ENCODE measurements at places on chromosomes 4 and X.

- DNase-seq, result no peak
These were observed 862.0 kb downstream of the PCDH18 start for GRCh38 chr4:136670265-136670664.

- DNase-seq, result no peak
These were observed 50.7 kb downstream of the MXRA5 start for GRCh38 chrX:3295731-3296130.

DNA sequence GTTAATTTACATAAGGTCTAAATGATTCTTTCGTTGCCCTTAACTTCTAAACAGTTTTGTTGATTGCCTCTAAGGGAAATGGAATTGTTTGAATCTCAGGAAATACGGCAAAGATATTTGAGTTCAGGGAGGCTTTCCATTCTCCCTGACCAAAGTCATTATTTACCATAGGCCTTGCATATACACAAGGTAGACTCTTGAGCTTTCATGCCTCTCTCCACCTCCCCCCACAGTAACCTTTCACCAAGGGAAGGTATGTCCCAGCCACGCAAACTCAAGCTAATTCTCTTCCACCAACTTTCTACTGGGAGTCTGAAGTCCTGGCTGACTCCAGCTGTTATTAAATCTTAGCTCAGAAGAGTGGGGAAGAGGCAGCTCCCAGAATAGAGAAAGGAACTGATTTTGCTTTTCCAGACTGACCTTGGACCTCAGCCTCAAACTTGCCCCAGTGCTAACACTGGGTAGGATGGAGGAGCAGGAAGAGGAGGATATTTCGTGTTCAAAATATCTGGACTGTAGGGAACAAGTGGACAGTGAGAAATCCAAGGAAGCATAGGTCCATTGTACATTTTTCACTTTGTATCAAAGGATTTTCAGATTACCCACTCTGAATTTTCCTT is 1.4 kb downstream of the IGSF1 start:
- DNase-seq, result no peak

DNA sequence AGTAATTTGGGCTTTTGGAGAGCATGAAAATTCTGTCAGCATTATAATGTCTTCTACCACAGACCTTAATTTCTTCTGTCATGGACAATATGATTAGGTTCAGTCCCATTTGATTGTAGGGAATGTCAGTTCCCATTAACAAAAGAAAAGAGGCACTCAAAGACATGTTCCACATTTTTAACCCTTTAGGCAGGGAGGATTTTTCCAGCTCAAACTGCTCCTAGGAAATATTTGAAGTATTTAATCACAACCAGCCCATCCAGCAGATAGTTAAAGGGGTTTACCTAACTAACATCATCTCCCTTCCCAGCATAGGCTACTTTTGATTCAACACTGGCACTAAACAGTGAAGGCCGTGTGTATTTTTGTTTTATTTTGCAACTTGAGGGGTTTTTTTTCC is 256.0 kb downstream of the DHX15 start:
- DNase-seq, result no peak

DNA sequence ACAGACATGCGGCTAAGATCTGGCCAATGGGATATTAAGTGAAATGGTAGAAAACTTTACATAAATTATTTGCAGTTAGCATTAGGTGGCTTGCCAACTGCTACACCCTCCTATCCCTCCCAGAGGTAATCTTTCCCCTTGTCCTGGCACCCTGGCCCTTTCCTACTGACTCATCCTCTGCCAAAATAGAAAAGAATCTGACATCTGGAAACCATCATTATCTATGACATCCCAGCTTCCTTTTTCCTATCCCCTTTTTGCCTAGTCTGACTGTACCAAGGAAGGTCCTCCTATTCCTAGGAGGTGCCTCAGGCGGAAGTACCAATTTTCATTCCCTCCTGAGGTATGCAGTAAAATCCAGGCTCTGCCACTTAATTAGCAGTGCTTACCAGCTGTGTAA is 163.6 kb upstream of the KLF3 start:
- no peak for DNase-seq

DNA sequence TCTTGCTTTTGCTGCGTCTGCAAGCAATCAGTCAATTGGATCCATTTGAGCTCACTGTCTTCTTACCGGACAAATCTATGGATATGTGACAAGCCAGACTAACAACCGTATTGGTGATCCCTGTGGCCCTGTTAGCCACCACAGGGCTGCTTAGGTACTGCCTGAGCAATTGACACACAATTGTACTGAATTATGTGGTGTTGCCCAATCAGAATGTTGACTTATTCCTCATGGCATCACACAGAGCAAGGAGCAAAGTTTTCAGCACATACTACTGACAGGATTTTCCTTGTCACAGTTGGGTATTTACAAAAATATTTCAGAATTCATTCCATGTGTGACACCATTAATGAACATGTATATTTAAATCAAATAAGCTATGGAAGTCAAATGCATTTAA is 41.3 kb upstream of the XAGE1B start:
- DNase-seq, result no peak

GRCh38 chr4:172485007-172485406 is 671.8 kb downstream of the GALNTL6 start:
- no peak for DNase-seq

DNA sequence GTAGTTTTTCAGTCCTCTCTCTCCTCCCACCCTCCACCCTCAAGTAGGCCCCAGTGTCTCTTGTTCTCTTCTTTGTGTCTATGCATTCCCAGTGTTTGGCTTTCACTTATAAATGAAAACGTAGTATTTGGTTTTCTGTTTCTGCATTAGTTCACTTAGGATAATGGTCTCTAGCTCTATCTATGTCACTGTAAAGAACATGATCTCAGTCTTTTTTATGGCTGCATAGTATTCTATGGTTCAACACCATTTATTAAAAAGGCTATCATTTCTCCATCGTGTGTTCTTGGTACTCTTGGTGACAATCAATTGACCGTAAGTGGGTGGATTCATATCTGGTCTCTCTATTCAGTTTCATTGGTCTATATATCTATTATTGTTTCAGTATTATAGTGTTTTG is 18.7 kb upstream of the IL2 start:
- DNase-seq, result no peak

- DNase-seq, result no peak
These were observed 90.3 kb downstream of the ATOH1 start for GRCh38 chr4:93918856-93919255.

DNA sequence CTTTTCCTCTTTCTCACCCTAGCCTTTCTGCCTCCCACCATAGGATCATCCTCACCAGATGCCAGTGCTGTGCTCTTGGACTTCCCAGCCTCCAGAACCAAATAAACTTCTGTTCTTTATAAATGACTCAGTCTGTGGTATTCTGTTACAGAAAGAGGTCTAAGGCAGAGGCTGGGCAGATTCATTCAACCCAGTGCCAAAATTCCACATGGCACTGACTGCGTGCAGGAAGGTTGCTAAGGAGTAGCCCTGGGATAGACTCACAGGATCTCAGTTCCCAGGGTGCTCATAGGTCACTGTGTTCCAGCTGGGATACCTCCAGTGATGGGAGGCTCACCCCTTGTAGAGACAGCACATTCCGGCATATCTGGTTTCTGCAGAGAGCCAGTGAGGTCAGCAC is 22.0 kb downstream of the SORCS2 start:
- DNase-seq, result no peak

- DNase-seq, result no peak
These were observed 7.0 kb downstream of the APLN start for GRCh38 chrX:129647418-129648410.

DNA sequence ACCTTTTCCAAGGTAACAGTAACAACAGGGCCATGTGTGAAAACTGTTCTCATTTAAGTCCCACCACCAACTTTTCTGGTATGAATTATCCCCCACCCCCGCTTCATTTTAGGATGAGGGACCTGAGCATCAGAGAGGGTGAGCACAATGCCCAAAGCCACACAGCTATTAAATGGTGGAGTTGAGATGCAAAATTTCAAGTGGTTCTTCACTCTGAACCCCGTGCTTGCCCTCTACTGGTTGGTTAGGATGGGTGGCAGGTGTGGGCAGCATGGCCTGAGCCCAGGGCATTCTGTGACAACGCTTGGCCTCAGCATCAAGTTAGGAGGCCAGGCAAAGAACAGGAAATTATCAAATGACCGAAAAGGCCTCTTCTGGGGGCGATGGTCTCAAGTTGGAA is 33.5 kb downstream of the MED28 start:
- DNase-seq, result no peak

DNA sequence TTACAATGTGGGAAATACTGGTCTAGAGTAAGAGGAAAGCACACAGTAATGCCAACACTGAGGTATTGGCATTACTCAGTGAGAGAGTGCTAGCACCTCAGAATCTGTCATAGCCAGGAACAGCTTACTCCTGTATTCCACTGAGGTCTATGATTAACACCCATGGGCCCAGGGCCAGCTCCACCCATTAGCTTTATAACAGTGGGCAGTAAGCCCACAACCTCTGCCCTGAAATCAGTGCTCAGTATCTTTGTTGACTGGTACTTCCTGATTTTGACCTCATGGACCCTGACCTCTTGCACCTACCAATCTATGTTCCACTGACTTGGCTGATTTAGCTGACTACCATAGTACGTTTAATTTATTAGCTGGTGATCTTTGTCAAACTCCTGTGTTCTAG is 56.1 kb downstream of the LANCL3 start:
- no peak for DNase-seq

DNA sequence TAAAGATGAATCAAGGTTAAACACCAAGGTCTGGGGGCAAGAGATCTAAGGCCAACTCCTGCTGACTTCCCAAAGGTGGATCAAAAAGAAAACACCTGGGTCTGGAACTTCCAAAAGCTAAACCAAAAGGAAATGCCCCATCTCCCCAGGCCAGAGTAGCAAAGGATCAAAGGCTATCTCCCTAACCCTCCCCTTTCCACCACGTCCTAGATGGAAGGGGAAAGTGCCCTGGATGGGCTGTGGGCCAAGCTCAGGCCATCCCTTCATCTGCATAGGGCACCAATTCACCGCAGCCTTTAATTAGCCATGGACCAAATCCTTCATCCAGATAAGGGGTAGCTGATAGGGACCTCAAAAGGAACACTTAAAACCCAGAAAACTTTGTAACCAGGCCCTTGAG is 100.2 kb downstream of the WDFY3 start:
- DNase-seq, result no peak

- no peak for DNase-seq
These were observed 52.3 kb upstream of the TRPC5OS start for GRCh38 chrX:111823703-111824102.

DNA sequence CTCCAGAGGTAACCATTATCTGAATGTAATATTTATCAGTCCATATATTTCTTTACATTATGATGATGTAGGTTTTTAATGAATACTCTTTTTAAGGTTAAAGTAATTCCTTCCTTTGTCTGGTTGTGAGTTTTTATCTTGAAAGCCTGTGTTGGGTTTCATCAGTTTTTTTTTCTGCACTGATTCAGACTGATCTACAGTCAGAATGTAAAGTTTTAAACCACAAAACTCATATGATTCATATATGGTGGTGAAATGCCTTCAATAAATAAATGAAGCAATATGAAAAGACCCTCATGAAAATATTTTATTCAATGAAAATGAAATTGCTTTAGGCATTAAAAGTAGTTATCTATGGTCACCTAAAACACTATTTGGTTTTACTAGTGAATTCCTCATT is 47.1 kb downstream of the SORBS2 start:
- DNase-seq, result no peak

DNA sequence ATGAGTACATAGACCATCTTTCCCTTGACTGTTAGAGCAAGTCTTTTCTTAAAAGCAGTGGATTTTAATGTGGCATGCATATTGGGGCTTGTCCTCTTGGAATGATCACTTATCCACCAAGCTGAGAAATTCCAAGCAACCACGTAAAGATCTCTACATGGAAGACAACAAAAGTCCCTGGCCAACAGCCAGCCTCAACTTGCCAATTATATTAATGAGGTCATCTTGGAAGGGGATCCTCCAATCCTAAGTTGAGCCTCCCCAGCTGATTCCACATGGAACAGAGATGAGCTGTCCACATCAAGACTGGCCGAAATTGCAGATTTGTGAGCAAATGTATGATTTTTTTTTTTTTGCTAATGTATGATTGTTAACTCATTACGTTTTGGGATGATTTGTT is 20.6 kb upstream of the FTHL17 start:
- DNase-seq, result no peak

GRCh38 chr4:82201805-82202641 is 171.8 kb downstream of the HNRNPD start:
- DNase-seq, result no peak

DNA sequence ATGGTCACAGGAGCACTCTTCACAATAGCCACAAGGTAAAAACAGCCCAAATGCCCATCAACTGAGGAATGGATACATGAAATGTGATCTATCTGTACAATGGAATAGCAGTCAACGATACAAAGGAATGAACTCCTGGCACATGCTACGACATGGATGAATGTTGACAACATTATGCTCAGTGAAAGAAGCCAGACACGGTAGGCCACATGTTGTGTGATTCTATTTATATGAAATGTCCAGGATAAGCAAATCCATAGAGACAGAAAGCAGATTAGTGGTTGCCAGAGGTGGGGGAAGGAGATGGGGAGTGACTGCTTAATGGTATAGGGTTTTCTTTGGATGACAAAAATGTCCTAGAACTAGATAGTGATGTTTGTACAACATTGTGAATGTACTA is 58.7 kb upstream of the GPM6B start:
- DNase-seq, result no peak

GRCh38 chr4:123617791-123618190 is 221.2 kb downstream of the SPRY1 start:
- no peak for DNase-seq
